T1000 (cell line): ENCODE measurements at places on chromosomes 5 and 9.

- no peak for DNase-seq
Measured at GRCh38 chr5:154421868-154422267, 23.9 kb upstream of the SAP30L start.

GRCh38 chr5:92548346-92548745, 1032.7 kb downstream of the NR2F1-AS1 start:
- no peak for DNase-seq

- DNase-seq: no peak
Measured at GRCh38 chr9:111854799-111855198, 41.8 kb upstream of the UGCG start.

DNA sequence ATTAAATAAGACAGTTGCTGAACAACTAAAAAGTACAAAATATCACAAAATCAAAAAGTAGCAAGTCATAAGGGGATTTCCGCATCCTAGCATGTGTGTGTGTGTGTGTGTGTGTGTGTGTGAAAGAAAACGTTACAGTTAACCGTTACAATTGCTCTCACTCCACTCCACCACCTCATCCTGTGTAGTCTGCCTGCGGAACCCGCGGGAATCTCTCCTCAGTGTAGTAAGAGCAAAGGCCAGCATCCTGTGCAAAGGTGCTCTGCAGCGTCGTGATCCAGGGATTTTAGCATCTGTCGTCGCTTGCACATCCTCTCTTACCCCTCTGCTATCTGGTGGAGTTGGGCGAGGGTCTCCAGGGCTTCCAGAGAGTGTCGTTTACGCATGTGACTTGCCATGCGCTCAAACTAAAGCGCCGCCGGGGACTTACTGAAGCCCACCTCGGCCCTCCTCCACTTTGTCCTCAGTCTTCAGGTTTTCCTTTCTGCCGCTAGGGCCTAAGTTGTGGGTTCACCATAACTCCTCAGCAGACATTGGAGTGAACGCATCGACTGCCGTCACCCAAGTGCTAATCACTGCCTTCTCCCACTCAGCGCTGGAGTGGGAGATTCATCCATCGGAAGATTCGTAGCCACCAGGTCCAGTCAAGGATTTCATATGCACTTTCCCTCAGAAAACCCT, 3.9 kb downstream of the CDKN2B start:
- DNase-seq: no peak

DNA sequence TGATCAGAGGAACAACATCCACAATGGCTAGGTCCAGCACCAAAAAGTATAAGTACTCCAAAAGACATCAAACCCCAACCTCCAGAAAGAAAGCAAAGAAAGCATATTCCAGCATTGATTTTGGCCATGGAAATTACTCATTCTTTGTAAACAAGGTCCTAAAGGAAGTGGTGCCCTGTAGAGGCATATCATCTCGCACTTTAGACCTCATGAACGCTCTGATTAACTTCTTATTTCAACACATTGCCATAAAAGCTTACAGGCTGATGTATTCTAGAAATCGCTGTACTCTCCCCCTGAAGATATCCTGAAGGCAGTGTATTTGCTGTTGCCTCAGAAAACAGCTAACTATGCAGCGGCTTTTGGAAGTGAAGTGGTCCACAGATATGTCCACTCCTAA, 82.7 kb upstream of the TNPO1 start:
- no peak for DNase-seq

GRCh38 chr5:121867403-121867802, 15.7 kb downstream of the FTMT start:
- no peak for DNase-seq

GRCh38 chr5:137341831-137342230, 157.3 kb downstream of the SPOCK1 start:
- DNase-seq: no peak

DNA sequence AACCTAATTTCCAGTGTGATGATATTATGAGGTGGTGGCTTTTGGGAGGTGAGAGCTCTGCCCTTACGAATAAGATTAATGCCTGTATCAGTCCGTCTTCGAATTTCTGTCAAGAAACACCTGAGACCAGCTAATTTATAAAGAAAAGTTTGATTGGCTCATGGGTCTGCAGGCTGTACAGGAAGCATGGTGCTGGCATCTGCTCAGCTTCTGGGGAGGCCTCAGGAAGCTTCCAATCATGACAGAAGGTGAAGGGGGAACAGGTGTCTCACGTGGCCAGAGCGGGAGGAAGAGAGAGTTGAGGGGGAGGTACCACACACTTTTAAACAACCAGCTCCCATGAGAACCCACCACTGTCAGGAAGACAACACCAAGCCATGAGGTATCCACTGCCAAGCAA, 46.9 kb downstream of the C9orf50 start:
- no peak for DNase-seq

DNA sequence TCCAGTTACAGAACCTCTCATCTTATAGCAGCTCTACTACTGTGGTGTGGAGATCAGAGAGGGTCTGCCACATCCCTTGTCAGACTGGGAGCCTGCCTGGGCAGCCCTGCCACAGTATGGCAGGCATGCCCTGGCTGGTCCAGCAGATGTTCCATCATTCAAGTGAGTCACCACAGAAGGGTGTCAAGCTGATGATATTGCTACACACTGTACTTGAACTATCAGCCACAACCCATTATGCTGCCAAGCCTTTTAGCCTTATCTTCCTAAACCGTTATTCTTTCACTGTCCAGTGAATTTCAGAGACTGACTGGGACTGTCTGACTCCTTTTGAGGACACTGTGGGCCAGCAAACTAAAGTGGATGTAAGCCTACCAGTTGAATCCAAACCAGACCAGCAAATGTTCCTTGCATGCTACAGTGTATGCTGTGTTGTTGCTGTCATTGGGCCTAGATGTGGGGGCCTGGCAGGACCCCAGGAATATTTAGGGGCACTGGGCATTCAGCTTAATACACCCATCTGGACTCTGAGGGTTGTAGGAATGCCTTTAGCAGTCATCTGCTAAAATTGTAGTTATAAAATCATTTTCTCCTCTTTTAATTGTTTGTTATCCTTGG, 202.6 kb downstream of the NR3C1 start:
- no peak for DNase-seq

DNA sequence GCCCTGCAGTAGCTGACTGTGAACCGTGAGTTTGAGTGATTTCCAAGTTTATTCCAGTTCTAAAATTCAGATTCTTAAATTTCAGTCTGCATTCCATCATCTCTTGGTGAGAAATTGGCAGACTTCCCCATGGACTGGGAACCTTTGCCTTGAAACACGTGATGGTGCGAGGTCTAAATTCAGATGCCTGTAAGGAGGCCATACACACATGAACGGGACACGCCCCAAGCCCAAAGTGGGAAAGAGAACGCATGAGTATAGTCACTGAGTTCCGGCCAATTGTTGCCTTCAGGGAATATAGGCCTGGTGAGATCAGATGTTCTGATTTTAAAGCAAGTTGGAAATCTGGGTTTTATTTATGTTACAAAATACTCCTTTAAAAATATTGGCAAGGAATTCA, 1084.4 kb upstream of the WWC1 start:
- no peak for DNase-seq
